ENCODE measurements at places on chromosomes 2 and 18. TPM values are rescaled to one million over a fixed set of nuclear protein-coding genes. Genes with fewer than 3 reads are reported as not detected.
A peak's percentile ranks its signal among the peaks of the same experiment; 100 is the strongest.

DNA sequence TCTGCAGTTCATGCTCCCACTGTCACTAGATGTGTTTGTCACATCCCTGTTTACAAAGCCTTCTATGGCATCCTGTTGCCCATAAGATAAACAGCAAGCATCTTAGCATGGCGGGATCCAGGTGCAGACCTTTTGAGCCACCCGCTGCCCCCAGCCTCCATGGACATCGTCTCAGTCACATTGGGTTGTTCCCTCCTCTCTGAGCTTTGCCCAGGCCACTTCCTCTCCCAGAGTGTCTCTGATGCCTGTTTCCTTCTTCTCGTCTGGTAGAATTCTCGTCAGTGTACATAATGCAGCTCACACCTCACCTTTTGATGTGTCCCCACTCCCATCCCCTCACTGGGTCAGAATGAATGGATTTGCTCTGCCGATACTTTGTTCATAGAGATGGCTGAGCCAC, 239.0 kb upstream of the APCDD1 start:
- no peak for DNase-seq

- DNase-seq, result no peak
Observed at GRCh38 chr18:1078301-1078700, 173.6 kb downstream of the ADCYAP1 start.

- no peak for DNase-seq
Observed at GRCh38 chr2:40487602-40488001, 35.7 kb upstream of the SLC8A1 start.

DNA sequence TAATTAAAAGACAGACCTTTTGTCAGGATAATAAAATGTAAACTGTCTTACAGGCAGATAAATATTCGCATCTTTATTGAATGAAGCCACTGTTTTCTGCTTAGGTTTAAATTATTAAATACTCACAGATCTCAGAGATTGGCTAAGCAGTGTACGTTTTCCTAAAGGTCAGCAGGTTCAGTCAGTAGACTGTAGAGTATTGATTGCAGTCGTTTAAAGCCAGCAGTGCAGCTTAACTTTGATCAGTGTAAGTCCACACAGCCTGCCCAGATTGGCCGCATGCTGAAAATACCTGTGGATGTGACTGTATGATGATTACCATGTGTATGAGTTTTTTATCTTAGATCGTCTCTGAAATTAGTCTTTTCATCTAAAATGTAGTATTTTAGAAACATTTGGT, 42.3 kb downstream of the ATP9B start:
- no peak for DNase-seq

FBLN7 gene
- total RNA-seq, result 11.5 TPM

- DNase-seq, result no peak
Observed at GRCh38 chr2:162230761-162231160, 12.5 kb downstream of the FAP start.

C1QL2 gene
- not detected for total RNA-seq

TRAF3IP1 gene
- 10.3 TPM for total RNA-seq

DNA sequence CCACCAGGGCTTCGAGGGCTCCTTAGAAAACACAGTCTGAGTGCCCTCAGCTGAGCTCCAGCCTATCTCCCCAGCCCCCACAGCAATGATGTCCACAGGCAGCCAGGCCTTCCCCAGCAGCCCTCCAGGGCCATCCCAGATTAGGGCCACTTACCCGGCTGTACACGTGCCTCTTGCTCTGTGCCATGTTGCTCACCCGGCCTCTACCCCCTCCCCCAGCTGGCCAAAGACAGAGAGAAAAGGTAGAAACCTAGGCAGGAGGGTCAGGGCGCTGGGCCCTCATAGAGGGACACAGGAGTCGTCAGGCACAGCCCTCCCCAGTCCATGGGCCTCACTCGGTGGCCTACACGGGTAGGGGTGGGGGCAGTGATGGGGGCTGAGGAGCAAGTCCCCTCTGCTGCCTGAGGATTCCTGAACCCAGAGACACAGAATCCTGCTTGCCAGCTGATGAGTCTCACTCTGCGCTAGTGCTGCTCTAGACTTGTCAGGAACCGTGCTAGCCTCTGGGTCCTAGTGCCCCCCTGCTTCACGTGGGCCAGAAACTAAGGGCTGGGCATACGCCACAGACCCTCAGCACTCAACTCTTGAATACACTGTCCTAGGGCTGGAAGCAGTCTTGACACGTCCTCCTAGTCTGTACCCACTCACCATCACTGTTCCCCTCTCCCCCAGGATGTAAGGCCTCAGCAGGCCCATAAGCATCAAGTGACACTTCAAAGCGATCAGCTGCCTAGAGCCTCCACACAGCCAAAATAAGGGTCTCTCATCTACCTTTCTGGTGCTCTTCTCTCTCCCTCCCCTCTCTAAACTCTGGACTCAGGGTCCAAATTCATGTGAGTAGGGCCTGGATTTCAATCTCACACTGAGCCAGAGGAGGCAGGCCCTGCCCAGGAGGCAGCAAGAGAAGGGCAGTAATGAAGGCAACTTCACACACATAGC, at the start of gene DCTN1:
Gene DCTN1 (minus strand): TSS at position 461 of the 939 bp plus-strand sequence. CDS start 274 bp downstream, at position 187.
- DNase-seq, result no peak

- no peak for DNase-seq
Observed at GRCh38 chr2:158753641-158754611, 41.2 kb upstream of the DAPL1 start.

MROH2A gene
- not detected for total RNA-seq

DNA sequence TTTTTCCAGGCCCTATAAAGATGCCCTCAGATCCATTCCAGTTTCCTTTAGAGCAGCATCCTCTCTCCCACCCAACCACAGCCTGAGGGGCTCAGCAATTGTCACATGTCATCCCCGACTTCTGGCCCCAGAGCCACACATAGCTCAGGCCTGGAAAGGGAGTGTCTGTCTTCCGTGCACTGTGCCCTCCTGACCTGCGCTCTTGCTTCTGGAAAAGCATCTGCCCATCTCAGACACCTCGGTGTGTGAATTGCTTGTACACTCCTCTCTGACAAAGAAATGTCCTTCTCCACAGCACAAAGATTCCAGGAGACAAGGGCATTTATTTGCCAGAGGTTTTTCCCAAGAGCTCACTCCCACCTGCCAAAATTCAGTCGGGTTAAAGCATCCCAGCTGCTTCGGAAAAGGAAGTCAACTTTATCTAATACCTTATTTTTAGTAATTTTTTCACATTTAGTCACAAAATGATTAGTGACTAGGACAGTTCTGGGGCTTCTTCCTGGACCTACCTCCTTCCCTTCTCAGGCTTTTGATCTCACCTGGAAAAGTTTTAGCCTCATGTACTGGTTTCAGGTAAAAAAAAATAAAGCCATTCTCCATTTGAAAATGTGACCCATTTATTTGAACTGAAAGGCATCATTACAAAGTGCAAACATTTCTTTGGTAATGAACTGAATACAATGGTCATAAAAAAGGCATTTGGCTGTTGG, 112.9 kb downstream of the PXDN start:
- no peak for DNase-seq

- DNase-seq, result no peak
Observed at GRCh38 chr2:240278661-240279060, 138.2 kb upstream of the OTOS start.

ABCG5 gene
- not detected for total RNA-seq

DNA sequence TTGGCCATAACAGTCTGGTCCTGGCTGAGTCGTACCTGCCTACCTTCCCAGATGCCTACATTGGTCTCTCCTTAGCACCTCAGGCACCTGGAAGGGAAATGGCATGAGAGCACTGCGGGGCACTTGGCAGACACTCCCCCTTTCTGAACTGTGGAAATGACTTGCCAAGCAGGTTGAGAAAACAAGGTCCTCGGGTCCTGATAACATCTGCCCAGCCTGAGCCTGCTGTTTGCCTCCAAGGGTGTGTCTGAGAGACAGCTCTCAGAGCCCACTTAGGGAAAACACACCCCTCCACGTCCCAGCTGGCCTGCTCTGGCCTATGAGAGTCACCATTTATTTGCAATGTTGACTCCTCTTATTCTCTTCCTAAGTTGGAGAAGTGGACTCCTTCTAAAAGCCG, 10.5 kb downstream of the FAM110C start:
- no peak for DNase-seq

PPP1R1C gene
- total RNA-seq, result not detected

DNA sequence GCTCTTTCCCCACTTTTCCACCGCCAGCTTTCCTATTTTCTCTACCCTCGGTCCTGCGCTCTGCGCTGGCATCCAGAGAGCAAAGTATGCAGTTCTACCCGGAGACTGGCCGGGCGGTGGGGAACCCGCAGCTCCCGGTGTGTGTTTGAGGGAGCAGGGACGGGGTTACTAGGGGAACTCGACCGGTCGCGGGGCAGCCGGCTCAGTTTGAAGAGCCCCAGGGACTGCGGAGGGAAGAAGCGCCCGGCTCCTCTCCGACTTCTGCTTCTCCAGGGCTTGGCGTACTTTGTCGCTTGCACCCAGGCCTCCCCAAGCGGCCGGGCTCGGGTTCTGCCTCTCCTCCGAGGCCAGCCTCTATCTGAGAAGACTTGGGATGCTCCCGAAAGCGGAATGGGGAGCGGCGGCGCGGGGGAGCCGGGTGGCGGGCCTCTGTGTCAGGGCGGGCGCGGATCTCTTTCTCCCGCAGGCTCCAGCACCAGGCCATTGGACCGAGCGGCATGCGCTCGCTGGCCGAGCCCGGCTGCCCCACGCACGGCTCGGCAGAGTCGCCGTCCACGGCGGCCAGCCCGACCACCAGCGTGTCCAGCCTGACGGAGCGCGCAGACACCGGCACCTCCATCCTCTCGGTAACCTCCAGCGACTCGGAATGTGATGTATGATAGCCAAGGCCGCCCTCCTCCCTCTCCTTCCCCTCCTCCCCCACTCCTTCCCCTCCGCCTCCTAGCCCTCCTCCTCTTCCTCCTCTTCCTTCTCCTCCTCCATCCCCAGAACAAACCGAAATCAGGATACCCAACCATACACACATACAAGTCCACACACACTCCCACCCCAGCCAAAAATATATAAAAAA, 2.8 kb downstream of the SIX3 start:
- no peak for DNase-seq

DNA sequence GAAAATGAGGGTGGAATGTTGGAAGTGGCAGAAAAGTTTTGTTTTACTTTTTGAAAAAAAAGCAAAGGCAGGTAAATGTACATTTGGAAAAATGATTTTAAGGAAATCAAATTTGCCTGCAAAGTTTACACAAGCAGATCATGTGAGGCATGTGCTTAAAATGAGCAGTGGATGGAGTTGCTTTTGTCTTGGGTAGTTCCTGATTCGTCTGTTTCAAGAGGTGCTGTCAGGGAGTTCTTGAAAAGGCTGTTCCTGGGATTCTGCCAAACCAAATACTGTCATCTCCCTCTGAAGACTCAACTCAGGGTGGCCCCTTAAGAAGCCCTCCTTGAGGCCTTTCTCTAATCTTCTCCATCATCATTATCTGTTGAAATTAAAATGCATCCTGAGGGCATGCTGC, 59.0 kb downstream of the TACR1 start:
- no peak for DNase-seq

MAP3K19 gene
- total RNA-seq, result not detected

GRCh38 chr2:165572151-165572550, 102.7 kb downstream of the CSRNP3 start:
- no peak for DNase-seq

DNA sequence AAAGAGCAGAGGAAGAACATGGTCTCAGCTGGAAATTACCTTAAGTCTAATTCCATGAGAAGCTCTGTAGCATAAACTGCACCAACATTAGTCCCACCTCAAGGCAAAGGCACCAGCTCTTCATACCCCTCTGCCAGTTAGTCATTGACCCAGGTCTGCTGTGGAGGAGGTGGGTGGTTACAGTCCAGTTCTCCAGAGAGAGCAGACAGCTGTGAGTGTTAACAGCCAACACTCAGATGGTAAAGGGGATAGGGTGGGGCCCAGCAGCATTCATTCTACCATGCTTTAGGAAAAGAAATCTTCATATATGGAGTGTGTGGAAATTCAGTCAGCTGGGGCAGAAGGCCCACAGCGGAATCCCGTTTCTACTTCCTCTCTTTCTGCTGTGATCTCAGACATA, 159.7 kb upstream of the FBXO11 start:
- no peak for DNase-seq

DNA sequence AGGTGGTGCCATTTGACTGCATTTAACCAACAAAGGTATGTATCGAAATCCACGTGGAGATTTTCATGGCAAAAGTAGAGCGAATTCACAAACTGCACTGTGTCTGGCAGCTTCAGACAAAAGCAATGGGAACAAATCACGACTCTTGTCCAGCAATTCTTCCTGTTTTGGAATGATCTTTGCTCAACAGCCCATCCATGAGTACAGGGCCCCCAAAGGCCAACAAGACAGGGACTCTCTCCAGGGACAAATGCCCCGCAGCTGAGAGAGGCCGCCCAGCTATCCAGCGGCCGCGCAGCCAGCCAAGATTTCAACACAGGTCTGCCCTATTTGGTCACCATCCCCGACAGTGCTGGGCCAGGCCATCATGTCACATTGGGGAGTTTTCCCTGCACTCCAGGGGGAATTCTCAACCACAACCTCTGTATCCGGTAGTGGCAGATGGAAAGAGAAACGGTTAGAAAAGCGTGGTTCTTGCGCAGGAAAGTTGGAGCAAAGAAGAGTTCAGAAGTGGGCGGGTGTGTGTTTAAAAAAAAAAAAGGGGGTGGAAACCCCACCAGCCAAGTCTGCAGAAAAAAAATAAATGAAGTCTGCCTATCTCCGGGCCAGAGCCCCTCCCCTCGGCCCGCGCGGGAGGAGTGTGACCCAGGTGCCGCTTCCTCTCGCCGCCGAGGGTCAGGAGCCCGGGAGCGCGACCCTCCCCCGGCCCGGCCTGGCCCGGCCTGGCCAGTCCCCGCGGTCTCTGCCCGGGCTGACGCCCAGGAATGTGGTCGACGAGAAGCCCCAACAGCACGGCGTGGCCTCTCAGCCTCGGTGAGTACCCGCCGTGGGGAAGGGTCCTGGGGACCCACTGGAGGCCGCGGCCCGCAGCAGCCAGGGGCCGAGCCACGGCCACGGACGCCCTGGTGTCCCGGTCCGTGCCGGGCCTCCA, at the start of gene GYPC:
Gene GYPC (plus strand): TSS at position 659 of the 931 bp plus-strand sequence. CDS start 106 bp downstream, at position 765.
- peak; percentile 94 for DNase-seq

GRCh38 chr2:242013771-242014170, 144.2 kb downstream of the RTP5 start:
- DNase-seq, result no peak

LAMA1 gene
- total RNA-seq, result 1.5 TPM

DNA sequence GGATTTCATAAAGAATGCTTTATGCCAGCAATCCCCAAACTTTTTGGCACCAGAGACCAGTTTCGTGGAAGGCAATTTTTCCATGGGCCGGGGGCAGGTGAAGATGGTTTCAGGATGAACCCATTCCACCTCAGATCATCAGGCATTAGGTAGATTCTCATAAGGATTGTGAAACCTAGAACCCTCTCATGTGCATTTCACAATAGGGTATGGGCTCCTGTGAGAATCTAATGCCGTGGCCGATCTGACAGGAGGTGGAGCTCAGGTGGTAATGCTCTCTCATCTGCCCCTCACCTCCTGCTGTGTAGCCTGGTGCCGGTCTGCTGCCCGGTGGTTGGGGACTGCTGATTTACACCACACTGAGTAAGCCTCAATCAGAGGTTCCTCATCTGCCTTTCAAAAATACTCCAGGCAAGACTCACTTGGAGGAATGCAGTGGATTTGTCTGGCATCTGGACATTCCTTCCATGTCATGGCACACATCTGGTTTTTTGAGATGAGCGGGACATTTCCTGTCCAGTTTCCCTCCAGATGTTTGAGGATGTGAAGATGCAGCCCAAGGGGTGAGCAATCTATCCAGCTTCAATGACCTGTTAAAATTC, 185.8 kb downstream of the VAPA start:
- no peak for DNase-seq

SERPINB11 gene
- 8.6 TPM for total RNA-seq

GNAL gene
- 23.3 TPM for total RNA-seq

GRCh38 chr2:37648331-37649011, 23.0 kb downstream of the CDC42EP3 start:
- no peak for DNase-seq

FSHR gene
- not detected for total RNA-seq

- DNase-seq, result no peak
Observed at GRCh38 chr18:36933552-36933951, 104.6 kb downstream of the KIAA1328 start.
